ENCODE measurements at places on chromosomes 12 and 14.

GRCh38 chr12:93698307-93699092, 21.3 kb downstream of the CRADD start:
- no peak for DNase-seq
- no peaks in the 10 kb centered on the region for H3K27me3 ChIP-seq
- peak overlapping the region; percentile 66 for H3K27ac ChIP-seq
- H3K4me3 ChIP-seq: no peak overlapping the region
- peaks cover 54% of the 10 kb centered on the region for H3K4me1 ChIP-seq
- H3K36me3 ChIP-seq: no peaks in the 10 kb centered on the region

DNA sequence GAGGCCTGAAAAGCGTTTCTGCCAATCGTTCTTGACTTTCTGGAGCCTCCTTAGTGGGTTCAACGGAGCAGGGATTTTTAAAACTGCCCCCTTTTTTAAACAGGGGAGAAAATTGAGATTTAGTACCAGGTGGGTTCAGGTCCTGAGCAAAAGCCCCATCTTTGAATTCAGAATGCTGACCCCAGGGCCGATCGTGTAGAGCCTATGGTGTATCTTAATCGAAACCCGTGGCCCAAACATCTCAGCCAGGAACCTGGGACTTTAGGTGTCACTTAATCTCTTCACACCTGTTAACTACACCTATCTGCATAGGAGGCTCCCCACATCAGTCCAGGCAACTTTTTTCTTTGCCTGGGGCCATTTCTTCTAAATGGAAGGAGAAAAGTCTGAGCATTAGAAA, 6.4 kb upstream of the TBX5 start:
- H3K36me3 ChIP-seq: no peaks in the 10 kb centered on the region
- peaks cover 100% of the 10 kb centered on the region for H3K27me3 ChIP-seq
- no peak for DNase-seq
- H3K27ac ChIP-seq: no peak overlapping the region
- H3K4me3 ChIP-seq: no peak overlapping the region

DNA sequence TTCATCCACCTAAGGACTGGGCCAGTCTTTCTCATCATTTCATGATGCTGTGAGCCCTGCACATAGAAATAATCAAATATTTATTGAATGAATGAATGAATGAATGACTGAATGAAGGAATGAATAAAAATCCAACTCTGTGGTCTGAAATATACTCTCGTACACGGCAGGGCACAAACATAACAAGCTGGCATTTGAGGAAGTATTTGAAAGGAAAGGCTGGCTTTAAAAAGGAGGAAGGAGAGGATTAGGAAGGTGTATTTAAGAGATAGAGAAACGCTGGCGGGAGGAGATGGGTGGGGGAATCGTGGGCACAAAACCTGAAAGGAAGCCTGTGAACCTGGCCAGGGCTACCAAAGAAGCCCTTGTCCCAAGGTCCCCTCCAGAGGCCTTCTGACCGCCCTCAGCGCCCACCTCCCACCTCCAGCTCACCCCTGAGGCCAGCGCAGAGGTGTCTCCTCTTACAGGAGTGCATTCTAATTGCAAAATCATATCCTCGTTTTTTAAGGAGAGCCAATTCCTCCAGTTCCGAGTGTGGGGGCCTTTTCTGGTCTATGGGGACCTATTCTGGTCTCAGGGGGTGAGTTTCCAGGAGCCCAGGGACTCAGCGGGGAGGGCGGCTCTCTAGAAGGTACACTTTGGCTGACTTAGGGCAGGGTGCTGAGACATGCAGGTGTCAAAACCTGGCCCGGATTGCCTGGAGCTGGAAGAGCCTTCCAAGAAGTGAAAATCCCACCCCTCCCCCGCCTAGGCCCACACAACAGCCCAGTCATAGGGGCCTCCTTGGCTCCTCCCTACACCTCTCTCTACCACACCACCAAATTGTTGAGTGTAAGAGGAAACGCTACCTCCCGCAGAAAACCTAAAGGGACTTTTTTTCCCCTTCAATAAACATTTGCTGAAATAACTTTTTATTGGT, 8.7 kb upstream of the JDP2 start:
- no peaks in the 10 kb centered on the region for H3K36me3 ChIP-seq
- peak; percentile 82 for DNase-seq
- H3K4me1 ChIP-seq: peaks cover 23% of the 10 kb centered on the region
- H3K4me3 ChIP-seq: peak overlapping the region; percentile 64

DNA sequence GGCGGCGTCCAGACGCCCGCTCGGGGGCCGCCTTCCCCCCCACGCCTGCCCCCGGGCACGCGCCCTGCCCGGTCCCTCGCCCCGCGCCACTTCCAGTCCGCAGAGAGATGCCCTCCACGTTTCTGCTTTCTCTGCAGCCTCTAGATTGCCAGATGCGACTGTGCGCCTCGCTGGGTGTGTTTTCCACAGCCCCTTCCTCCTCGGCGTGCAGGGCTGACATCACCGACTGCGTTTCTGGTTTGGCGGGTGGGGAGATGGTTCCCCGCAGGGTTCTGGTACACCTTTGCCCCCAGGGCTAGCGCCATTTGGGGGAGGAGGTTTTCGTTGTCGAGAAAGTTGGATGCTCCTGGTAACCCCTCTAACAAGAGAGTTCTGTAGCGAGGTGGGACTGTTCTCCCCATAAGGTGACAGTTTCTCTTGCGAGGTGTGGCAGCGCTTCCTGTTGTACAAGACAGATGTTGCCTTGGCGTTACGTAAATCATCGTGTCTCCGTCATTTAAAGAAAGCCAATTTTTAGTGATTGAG, 1.5 kb downstream of the CALM1 start:
- H3K4me1 ChIP-seq: peaks cover 26% of the 10 kb centered on the region
- H3K36me3 ChIP-seq: peaks cover 39% of the 10 kb centered on the region
- peak overlapping the region; percentile 77 for H3K27ac ChIP-seq

- peaks cover 7% of the 10 kb centered on the region for H3K27me3 ChIP-seq
- no peak overlapping the region for H3K27ac ChIP-seq
- DNase-seq: no peak
- peaks cover 61% of the 10 kb centered on the region for H3K36me3 ChIP-seq
- no peak overlapping the region for H3K4me3 ChIP-seq
Observed at GRCh38 chr12:127771546-127771945, 495.4 kb upstream of the TMEM132C start.

- H3K4me1 ChIP-seq: 0 out of 2 replicates have a peak, but pooled peaks cover 6% of the 10 kb centered on the region
- no peak overlapping the region for H3K4me3 ChIP-seq
- peaks cover 24% of the 10 kb centered on the region for H3K36me3 ChIP-seq
- H3K27me3 ChIP-seq: no peaks in the 10 kb centered on the region
- no peak for DNase-seq
Observed at GRCh38 chr12:69490920-69491643, 20.9 kb downstream of the FRS2 start.

DNA sequence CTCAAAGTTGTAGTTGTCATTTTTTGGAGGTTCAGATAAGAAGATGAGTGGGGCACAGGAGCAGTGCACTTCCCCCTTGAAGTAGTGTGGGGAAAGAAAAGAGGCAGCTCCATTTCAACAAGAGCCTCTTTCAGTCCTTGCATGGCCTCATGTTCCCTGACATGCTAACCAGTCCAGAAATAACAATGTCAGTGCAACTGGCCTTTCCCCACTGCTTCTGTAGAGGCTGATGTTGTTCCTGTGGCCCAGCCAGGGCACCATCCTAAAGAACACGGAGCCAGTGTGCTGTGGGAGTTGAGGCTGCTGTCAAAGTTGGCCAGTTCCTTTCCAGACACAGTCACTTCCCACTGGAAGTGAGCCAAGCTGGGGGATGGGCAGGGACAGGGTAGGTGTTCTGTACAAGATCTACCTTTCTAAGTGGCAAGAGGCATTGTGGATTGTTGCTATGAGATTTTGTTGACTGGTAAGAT, 77.7 kb upstream of the SLC38A2 start:
- H3K27me3 ChIP-seq: no peaks in the 10 kb centered on the region
- DNase-seq: no peak
- H3K4me1 ChIP-seq: peaks cover 34% of the 10 kb centered on the region

GRCh38 chr14:64508215-64508776, 3.7 kb downstream of the ZBTB1 start:
- no peaks in the 10 kb centered on the region for H3K27me3 ChIP-seq
- no peak overlapping the region for H3K4me3 ChIP-seq
- DNase-seq: no peak
- no peak overlapping the region for H3K27ac ChIP-seq

DNA sequence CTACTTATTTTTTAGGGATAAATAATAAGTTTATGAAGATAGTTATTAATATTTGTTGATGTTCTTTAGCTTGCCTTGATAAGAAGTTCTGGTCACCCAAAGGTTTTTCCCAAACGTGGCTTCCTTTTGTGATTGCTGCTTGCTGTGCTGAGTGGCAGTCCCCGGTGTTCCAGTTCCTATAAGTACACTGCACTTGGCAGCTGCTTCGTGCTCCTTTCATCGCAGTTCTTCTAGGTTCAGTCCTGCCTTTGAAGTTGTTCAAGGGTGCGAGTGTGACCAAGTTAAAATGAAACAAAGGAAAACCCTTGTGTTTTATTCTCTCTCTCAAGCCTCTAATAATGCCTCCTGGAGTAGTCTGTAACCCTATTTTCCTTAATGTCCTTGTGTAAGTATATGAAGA, 128.5 kb upstream of the ATF1 start:
- H3K36me3 ChIP-seq: peaks cover 12% of the 10 kb centered on the region
- no peak overlapping the region for H3K4me3 ChIP-seq
- no peak overlapping the region for H3K27ac ChIP-seq
- peaks cover 14% of the 10 kb centered on the region for H3K4me1 ChIP-seq

DNA sequence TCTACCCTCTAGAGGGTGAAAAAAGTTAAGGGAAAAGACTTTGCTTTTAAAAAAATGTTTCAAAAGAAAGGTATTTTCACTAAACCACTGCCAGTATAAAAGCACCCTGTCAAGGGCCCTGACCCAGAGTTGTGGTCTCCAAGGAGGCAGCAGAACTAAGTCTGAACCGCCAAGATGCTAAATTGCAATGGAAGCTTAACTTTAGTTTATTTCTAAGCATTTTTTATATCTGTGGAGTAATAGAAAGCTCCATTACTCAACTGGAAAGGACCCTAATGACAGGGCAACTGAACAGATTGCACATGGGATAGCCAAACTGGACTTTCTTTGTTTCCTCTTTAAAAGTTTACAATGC, 379.8 kb downstream of the NAV3 start:
- no peaks in the 10 kb centered on the region for H3K36me3 ChIP-seq
- H3K27ac ChIP-seq: no peak overlapping the region
- DNase-seq: no peak
- no peak overlapping the region for H3K4me3 ChIP-seq
- peaks cover 18% of the 10 kb centered on the region for H3K4me1 ChIP-seq

DNA sequence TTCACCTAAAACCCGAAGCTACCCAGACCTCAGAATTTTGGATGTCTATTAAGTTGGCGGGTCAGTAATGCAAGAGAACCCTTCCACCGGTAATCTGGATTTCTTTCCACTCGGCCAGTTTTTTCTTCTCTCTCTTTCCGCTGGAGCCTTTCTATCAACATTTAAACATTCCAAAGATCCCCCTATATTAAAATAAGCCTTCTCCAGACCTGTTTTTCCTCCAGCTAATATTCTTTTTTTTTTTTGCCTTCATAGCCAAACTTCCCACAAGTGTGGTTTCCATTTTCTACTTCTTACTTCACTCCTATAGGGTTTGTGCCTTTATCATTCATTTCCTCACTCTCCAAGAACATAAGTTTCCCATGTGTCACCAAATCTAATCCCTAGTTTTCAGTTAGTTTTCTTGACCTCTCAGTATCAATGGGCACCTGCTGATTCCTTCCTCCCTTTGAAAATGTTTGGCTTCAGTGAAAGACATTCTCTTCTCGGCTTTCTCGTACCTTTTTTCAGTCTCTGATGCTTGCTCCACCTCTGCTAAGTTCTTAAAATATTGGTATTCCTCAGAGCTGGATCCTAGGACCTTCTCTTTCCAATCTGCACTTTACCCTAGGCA, 583 bp upstream of the SDR39U1 start:
- DNase-seq: no peak
- H3K36me3 ChIP-seq: peaks cover 21% of the 10 kb centered on the region

DNA sequence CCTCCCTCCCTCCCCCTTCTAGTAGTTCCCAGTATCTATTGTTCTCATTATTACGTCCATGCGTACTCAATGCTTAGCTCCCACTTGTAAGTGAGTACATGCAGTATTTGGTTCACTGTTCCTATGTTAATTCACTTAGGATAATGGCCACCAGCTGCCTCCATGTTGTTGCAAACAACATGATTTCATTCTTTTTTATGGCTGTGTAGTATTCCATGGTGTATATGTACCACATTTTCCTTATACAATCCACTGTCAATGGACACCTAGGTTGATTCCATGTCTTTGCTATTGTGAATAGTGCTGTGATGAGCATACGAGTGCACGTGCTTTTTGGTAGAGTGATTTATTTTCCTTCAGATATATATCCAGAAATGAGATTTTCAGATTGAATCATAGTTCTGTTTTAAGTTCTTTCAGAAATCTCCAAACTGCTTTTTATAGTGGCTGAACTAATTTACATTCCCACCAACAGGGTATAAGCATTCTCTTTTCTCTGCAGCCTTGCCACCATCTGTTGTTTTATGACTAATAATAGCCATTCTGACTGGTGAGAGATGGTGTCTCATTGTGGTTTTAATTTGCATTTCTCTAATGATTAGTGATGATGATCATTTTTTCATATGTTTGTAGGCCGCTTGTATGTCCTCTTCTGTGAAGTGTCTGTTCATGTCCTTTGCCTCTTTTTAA, 17.9 kb upstream of the CLEC7A start:
- no peaks in the 10 kb centered on the region for H3K36me3 ChIP-seq
- H3K27me3 ChIP-seq: no peaks in the 10 kb centered on the region
- no peaks in the 10 kb centered on the region for H3K4me1 ChIP-seq
- no peak overlapping the region for H3K4me3 ChIP-seq

DNA sequence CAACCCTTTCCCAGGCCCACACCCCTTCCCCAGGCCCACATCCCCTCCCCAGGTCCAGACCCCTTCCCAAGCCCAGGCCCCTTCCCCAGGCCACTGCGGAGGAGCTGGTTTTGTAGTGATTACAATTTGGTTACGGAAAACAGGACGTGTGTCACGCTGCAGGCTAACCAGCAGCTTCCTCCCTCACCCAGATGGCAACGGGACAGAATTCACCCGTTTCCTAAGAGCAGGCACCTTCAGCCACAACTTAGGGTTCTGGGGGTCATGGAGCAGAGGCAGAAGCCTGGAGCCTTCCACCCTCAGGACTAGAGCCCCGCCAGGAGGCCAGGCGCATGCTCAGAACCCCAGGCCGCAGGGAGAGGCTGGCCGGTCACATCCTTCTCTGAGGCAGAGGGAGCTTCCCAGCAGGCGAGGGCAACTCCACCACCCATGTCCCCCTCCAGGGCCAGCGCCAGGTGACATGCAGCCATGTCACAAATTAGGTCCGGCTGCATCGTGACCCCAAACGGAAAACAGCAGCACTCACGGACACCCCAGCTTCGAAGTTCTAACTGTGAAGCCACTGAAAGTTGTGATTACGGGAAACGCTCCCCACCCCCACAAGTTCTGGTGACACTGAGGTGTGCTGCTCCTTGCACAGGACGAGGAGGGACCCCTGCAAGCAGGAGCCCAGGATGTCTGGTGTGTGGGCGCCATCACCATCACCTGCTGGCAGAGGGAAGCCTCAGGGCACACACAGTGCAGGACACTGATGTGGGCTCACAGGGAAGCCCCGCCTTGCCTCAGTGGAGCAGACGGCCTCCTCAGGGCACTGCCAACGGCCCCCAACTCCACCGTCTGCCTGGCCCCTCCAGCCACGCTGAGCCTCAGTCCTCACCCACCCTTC, 7.7 kb downstream of the BRF1 start:
- no peak for DNase-seq
- H3K27ac ChIP-seq: no peak overlapping the region
- no peaks in the 10 kb centered on the region for H3K27me3 ChIP-seq
- H3K4me1 ChIP-seq: no peaks in the 10 kb centered on the region
- no peak overlapping the region for H3K4me3 ChIP-seq

- H3K4me3 ChIP-seq: peak overlapping the region; percentile 7
- H3K27ac ChIP-seq: no peak overlapping the region
- H3K27me3 ChIP-seq: no peaks in the 10 kb centered on the region
Observed at GRCh38 chr14:67357186-67357968, 2.2 kb downstream of the ATP6V1D start.
